Activated CD4-positive, alpha-beta T cell treated with anti-CD3 and anti-CD28 coated beads, Interleukin-2, amount 50 U/mL, for 24 hours (primary cell): ENCODE measurements at places on chromosomes 13 and 19.

- no peak for DNase-seq
Measured at GRCh38 chr19:52010674-52011073, 2.7 kb upstream of the ZNF615 start.

DNA sequence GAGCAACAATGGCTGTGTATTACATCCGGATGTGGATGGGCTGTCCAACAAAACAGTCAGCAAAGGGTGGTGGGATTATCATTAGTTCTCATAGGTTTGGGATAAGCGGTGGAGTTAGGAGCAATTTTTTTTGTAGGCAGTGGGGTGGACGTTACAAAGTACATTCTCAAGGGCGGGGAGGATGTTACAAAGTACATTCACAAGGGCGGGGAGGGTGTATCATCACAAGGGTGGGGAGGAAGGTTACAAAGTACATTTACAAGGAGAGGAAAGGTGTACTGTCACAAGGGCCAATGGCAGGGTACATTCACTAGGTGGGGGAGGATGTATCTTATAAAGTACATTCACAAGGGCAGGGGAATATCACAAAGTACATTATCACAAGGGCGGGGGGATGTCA is 20.8 kb upstream of the ZNF561 start:
- no peak for DNase-seq

DNA sequence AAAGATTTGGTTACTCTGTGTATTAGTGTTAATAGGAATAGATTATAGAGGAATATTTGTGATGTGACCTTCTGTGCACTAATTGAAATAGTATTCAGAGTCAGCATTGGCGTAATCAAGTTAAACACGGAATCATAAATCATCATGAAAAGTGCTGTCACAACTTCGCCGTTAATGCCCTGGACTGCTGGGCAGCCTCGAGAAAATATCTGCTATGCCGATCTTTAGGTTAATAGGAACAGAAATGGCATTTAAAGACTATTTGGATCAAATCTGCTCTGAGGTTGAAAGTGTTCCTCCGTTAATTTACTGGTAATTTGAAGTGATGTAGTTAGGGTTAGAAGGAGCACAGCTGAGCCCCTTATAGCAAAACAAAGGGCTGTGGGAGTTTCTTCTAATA is 219.0 kb downstream of the MZT1 start:
- no peak for DNase-seq

DNA sequence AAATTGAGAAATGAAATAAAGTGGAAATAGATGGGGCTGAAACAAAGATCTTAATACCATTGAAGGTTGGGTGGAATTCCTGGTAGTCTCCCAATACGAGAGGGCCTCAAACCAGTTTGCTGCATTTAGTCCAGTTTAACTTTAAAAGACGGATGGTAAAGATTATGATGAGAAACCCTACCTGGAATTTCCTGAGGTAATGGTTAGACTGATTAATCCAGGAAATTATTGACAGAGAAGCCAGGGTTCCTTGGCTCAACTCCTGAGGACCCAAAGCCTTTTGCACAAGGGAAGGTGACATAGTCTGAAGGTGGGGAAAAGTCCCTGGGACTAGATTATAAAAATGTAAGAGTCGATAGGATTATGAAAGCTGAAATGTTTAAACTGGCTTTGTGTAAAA is 133.2 kb upstream of the SLITRK5 start:
- DNase-seq, result no peak

DNA sequence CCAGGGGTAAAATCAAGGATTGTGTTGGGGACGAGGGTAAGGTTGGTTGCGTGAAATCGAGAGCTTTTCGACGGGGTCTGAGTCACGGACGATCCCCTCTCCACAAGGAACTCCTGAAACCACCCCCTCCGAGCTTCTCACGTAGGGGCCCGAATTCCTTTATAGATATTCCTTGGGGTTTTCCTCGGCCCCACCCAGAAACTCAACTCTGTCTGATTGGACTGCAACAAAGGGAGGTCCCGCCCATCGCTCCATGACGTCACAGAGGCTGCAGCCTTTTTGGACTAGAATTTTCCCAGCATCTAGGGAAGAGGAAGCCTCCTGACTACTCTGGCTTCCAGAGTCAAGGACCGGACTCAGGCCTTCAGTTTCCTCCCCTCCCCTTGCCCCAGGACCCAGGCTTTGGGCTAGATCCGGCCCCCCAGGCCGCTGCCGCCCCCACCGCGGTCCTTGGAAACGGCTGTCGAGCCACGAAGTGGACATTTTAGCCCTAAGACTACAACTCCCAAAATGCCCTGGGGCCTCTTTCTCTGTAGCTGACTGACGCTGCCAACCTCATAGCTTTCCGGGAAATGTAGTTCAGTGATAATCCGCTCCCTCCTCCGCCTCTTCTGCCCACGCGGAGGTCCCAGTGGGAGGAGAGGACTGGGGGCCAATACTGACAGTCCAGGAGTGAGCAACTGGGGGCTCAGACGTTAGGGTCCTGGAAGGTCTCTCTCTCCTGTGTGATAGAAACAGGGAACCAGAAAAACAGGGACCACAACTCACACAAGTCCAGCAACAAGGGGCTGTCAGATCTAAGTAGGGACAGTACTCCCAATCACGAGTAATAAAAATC is at the start of gene IZUMO1:
Gene IZUMO1, minus strand, starts transcription at position 172 of the 838 bp plus-strand sequence. CDS start 1,050 bp downstream, outside the sequence.
- DNase-seq, result no peak

GRCh38 chr13:60790620-60791019 is 393.6 kb downstream of the TDRD3 start:
- no peak for DNase-seq

DNA sequence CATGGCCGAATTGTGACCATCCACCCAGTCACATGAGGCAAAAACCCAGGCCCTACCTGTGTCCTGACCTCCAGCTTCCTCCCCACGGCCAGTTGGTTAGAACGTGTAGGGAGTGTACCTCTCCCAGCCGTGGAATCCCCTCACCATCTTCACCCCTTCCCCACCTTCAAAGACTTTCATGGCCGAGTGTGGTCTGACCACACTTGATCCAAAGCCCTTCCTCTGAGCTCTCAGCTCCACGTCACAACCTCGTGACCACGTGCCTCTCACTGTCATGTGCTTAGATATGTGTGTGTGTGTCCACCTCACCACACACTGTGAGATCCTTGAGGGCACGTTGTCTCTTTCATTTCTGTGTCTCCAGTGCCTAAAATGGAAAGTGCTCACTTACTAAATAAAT is 48.6 kb upstream of the UBE2L5 start:
- no peak for DNase-seq

DNA sequence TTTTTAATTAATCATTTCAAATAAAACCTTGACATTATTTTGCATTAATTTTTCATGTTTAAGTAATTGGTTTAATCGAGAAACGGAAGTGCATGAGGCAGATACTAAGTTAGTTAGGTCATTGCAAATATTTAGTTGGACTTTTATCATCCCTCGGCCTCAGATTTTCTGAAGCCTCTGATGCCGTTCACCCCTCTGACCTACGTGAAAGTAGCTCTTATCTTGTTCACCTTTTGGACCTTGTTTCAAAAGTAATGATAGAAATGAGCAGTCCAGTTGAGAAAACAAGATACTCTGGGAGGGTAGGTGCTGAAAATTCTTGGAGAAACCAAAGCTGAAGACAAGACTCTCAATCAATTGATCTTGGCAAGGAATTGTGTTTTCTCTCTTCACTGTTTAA is 23.0 kb downstream of the LAIR2 start:
- DNase-seq, result no peak

DNA sequence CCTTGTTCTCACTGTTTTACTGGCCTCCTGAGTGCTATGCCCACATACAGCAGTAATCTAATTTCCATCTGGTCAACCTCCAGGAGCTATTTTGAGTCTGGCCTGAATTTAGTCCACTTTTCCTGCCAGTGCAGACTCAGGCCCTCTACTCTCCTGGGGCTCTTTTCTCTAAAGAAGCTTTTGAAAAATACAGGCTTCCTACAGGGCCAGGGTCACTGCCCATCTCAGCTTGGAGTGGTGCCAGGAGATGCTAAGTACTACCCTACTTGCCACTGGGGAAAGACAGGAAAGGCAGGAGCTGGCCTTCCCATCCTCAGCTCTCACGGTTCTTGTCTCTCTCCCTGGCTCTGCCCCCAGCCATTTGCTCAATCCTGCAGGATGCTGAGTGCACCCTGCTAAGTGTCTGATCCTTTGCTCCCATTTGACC is 101.7 kb upstream of the SERP2 start:
- no peak for DNase-seq

DNA sequence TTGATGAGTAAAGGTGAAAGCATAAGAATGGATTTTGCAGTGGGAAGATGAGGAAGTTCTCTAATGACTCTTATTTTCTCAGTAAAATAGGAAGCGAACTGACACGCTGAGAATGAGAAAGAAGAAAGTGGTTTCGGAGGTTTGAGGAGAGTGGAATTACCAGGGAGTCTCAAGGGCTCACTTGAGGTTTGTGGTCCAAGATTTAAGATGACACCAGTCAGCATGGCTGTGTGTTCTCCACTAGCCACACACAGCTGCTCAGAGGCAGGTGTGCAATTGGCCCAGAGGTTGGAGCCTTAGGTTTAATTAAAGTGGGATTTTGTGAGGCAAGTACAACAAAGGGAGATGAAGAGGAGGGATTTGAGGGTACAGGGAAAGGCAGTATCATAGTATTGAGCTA is 99.6 kb upstream of the NBEA start:
- no peak for DNase-seq

- no peak for DNase-seq
Measured at GRCh38 chr13:44191504-44192171, 182.0 kb upstream of the SERP2 start.

DNA sequence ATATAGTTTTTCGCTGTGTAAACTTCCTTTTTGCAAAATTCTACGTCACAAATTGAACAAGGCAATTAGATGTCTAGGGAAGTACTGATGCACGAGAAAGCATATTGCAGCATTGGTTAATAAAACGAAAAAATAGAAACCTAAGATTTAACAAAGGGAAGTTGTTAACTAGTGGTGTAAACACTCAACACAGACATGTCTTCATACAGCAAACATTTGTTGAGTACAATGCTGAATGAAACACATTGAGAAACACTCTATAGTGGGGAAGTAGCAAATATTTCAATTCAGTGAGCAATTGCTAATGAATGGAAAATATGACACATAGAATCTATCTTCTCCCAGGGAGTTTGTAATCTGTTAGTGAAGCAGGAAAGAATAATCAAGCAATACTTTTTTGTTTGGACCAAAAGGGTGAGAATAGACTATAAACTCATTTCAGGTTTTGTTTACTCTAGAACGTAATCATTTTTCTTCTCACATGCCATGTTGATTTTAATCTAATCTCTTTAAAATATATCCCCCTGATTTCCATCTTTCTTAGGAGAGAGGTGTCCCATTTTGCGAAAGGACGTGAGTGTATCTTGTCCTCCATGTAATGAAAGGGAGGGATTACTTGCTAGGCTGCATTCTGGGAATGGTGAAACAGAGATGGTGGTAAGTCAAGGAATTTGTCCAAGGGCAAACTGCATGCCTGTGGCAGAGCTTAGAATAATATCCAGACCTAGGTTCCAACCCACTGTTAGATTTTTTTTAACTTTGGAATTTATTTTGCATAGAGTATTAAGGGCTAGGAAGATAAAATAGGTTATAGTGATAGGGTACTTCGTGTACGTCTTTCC is 1.7 kb upstream of the ANKRD10 start:
- DNase-seq, result no peak

GRCh38 chr13:112342841-112343361 is 33.3 kb upstream of the SPACA7 start:
- no peak for DNase-seq
